Adrenal gland (tissue), 19 donors: ENCODE measurements at places on chromosomes 1 and 21.

DNA sequence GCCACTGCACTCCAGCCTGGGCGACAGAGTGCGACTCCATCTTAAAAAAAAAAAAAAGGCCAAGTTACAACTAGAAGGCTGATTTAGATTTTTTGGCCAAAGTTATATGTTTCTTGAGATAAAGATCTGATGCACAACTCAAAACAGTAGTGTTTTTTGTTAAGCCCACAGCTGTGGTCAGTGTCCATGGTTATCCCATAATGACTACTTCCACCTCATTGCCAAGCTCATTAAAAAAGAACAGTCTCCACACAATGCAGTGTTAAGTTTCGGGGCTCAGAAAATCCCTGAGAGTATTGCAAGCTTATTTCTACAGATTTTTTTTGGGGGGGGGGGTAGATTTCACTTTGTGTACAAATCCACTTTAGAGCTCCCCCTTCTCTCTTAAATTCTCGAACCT, 120.5 kb downstream of the RUNX1 start:
- no peak for DNase-seq

DNA sequence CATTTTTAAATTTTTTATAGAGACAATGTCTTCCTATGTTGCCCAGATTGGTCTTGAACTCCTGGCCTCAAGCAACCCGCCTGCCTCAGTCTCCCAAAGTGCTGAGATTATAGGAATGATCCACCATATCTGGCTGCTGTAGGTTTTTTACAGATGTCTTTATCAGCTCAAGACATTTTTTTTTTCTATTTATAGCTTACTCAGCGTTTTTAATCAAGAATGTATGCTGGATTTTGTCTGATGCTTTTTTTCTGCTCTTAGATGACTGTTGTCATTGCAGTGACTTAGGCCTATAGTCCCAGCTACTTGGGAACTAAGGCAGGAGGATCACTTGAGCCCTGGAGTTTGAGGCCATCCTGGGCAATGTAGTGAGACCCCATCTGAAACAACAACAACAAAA, 72.5 kb downstream of the POFUT2 start:
- DNase-seq, result no peak

DNA sequence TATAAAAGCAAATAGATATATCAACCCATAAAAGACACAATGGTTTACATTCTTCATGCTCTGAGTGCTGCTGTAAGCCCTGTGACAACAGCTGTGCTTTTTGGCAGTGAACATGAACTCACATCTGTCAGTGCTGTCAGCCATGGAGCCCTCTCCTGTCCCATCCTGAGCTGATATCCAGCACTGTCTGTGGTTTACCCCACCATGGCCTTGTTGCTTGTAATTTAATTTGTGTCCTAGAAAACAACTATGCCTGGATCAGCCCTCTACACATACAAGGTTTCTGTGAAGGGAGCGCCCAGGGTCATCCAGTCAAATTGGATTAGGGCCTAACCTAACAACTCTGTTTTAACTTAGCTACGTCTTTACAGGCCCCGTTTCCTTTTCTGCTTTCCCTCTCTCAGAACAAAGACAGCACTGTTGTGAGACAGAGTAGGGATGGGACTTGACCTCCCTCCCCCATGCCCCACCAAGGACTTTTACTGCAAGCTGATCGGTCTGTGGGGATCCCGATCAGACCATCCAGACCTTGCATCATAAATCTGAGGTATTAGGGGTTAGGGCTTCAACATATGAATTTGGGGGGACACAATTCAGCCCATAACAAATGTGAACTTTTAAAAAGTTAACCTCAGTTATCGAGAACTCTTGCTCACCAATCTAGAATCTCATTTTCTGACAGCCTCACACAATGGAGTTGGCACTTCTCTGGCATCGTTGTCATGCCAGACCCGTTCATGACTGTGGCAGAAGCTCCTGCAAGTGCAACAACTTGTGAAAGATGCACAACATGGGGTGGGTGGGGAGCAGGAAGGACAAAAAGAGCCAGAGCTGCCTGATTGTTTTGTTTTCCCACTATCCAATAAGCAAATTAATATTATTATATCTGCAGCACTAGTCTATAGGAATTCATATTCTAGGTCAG, 16.4 kb upstream of the SLC44A3 start:
- DNase-seq, result peak; percentile 52

DNA sequence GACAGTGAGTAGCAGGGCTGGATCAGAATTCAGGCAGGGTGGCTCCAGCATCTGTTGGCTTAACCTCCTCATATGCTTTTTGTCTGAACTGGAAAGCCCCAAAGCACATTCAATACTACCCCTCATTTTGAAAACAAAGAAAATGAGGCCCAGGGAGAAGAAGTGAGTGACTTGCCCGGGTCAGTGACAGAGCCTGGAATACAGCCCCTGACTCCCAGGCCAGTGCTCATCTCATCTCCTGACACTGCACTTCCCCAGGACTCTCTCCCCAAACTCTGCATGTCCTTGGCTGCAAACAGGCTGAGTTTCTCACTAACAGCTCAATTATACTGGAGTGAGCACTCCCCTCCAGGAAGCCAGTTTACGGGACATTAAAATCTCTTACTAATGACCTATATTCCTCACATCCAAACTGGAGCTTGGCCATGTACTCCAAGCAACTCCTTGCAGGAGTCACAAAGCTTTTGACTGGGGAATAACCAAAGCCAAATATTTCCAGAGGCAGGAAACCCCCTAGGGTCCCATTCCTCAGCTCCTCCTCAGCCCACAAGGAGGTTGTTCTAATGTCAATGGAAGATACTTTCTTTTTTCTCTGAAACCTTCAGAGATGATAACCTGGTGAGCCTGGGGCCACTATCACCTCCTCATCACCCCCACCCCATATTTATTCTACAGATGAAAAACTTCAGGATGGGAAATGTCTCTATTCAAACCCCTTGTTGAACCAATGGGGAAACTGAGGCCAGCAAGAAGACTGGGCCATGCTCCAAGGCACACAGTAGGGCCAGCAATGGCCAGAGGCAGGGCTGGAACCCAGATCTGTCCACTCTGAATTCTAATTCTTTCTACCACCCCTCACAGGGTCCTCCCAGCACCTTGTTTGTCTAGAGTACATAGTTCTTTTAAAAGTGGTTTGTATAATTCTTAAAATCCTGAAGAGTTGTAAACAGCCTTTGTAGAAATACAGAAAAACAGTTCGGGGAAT, 127.0 kb downstream of the PLPP3 start:
- DNase-seq, result no peak
